ENCODE measurements at places on chromosomes 1 and 21.

GRCh38 chr1:64039390-64039926 lies 164.0 kb upstream of the UBE2U start:
- DNase-seq, result no peak

DNA sequence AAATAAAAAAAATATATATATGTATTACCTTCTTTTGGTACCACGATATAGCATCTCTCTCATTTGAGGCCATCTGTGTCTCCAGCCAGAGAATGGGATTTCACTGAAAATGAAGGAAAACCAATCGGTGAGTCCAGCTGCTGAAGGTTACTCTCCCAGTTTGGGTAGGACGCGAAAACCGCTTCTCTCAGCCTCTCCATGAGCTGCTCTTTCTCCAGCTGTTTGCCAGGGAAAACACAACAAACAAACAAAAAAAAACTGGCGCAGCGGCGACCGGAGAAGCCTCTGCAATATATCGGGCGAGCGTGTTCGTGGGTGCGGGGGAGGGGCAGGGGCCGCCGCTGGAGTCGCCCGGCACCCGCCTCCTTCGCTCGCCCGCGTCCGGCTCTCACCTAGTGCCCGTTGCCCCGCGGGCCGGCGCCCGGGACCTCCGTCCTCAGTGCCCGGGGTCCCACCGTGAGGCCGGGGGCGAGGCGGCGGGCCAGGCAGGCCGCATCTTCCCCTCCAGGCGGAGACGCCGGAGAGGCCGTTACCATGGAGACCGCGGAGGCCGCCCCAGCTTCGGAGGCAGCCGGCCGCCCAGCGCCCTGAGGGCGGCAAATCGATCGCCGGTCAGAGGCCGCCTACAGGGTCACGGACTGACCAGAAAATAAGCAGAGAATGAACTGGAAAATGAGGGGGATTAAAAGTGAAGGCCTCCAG lies 504 bp downstream of the PHTF1 start:
- peak; percentile 48 for DNase-seq

DNA sequence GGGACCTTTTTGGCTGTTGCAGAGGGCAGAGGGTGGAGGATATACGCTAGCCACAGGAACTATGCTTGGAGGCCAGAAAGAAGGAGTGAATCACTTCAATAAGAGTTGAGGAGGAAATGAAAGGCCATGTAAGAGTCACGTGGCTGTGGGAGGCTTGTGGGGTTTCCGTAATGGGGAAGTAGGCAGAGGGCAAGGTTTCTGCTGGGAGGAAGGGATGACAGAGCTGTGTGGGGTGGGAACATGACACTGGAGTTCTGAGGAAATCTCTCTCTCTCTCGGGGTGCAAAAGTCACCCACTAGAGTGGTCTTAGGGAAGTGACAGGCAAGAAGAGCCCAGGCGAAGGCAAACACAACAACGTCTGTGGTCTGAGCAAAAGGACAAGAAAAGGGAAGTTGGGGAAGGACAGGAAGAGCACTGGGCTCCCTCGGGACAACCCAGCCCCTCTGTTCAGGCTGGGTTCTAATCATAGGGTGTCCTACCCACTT lies 3.9 kb upstream of the CD1C start:
- DNase-seq, result peak; percentile 10

GRCh38 chr1:198605406-198605805 lies 33.4 kb upstream of the PTPRC start:
- no peak for DNase-seq

- no peak for DNase-seq
These were observed 7.6 kb downstream of the DENND2D start for GRCh38 chr1:111192658-111193519.

All from CD4-positive, alpha-beta T cell treated with Interleukin-2 at 100 ng/mL for 4 hours (primary cell).